ENCODE measurements at places on chromosomes 16 and 17. TPM values are rescaled to one million over a fixed set of nuclear protein-coding genes. Genes with fewer than 3 reads are reported as not detected.

- no peak for DNase-seq
Observed at GRCh38 chr16:84941921-84942320, 69.4 kb downstream of the ZDHHC7 start.

PDILT gene
- total RNA-seq, result not detected

- DNase-seq, result no peak
Observed at GRCh38 chr17:69592692-69593350, 178.3 kb downstream of the MAP2K6 start.

ASPHD1 gene
- 33.3 TPM for total RNA-seq

EXOSC6 gene
- total RNA-seq, result 28.0 TPM

HOXB4 gene
- 2.1 TPM for total RNA-seq

DNA sequence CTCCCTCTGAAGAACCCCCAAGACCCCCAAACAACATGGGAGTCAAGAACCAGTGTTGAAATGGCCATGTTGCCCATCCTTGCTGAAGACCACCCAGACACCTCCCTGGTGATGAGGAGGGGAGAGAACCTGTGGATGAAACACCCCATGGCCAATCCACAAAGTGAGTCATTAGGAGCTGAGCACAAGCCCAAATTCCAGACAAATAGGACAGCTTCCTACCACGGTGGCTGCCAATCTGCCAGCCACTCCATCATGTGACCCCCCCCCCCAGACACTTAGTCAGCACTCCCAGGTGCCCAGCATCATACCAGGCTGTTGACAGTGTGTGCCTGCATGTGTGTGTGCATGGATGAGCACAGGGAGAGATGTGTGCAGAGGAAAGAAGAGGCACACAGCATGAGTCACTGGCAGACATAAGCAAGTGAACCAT, 26.4 kb upstream of the RPL38 start:
- DNase-seq, result peak; percentile 64

DNA sequence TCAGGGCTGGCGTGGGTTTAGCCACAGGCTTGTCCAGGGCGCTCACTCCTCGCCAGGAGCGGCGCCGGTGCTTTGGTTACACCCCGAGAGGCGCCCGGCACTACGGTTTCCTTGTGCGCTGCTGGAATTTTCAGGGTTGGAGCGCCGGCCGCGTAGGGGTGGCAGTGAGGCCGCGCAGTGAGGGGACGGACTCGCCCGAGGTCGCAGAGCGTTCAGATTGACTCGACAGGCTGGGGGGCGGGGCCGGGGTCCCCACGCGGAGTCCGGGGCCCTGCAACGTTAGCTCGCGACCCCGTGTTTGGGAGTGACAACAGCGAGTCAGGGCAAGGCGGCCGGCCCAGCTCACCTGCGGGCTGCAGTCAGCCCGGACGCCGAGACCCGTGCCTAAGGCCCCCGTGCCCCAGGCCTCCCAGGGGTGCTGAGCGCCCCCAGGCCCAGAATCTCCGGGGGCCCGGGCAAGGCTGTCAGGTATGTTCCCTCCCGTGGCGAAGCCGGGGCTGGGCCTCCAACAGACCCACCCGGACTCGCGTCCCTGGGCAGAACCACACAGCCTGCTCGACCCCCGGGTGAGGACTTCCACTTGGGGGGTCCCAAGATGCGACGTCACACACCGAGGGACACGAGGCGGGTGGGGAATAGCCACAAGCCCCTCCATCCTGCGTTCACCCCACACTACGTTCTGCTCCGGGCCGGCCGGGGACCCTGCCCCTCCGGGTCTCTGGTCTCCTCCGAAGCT, 1.3 kb upstream of the ACTG1 start:
- DNase-seq, result peak; percentile 36

GRCh38 chr16:50472472-50472871, 75.7 kb upstream of the NKD1 start:
- no peak for DNase-seq

TP53TG3F gene
- total RNA-seq, result not detected

ST6GALNAC1 gene
- 0.52 TPM for total RNA-seq

GRCh38 chr17:83103200-83103942, 24.0 kb downstream of the METRNL start:
- no peak for DNase-seq

GRCh38 chr16:86133847-86134375, 234.9 kb downstream of the IRF8 start:
- DNase-seq, result no peak

GRCh38 chr16:88744577-88745521, 38.5 kb downstream of the CTU2 start:
- no peak for DNase-seq

DNA sequence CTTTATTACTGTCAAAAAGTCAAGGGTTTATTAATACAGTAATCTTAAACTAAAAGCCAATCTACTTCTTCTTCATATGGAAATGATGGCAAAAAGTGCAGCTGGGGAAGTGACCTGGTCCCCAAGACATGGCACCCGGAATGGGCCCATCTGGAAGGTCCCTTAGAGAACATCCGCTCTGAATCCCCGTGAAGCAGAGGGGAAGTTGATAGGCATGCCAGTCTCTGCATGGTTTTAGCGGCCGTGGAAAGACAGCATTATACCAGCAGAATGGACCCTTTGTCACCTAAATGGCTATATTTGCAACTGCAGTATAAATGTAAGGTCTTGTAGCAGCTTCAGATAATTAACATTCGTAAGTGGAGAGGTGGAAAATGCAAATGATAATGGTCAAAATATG, 32.4 kb downstream of the COTL1 start:
- no peak for DNase-seq

- DNase-seq, result peak; percentile 25
Observed at GRCh38 chr17:70370816-70371215, 201.5 kb downstream of the KCNJ2 start.

GRCh38 chr16:81449899-81450608, 5.4 kb downstream of the CMIP start:
- no peak for DNase-seq

GRCh38 chr17:74442670-74443515, 11.0 kb downstream of the GPRC5C start:
- DNase-seq, result peak; percentile 90

PCYT2 gene
- total RNA-seq, result 47.2 TPM

SLC4A1 gene
- total RNA-seq, result not detected

DNA sequence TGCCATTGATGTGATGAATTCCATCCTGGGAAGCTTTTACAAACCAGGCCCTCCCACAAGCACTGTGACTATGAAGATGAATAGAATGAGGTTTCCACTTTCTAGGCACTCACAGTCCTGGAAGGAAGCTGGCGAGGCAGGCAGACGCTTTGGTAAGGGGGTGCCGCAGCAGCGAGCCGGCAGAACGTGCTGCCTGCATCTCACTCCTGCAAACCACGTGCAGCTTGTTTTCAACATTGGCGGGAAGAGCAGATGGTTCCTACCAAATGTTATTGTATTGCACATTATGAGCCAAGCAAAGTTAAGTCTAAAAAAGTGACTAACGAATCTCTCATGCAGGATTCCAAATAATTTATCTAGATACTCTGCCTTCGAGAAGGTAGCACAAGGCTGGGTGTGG, 3.7 kb upstream of the DNAI2 start:
- no peak for DNase-seq
